Right ventricle myocardium superior (tissue), 1 donor: ENCODE measurements at places on chromosomes 1 and 21.

DNA sequence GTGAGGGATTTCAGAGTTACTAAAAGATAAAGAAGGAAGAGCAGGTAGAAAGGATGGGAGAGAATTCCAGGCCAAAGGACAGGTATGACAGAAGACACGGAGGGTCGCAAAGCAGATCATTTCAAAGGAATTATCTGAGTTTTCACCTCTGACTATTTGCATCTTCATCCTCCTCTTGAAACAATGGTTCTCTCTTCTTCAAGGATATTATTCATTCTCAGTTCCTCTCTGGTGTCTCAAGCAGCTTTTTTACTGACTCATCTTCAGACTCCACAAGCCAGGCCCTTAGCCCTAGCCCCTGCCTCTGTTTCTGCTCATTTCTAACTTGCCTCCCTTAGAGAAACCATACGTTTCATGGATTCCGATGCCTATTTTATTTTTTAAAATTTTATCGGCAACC lies 15.0 kb downstream of the DDX59 start:
- DNase-seq, result no peak

GRCh38 chr1:229161740-229162139 lies 109.2 kb upstream of the RAB4A start:
- DNase-seq, result no peak

GRCh38 chr1:938088-938683 lies 14.5 kb downstream of the SAMD11 start:
- DNase-seq, result no peak

- peak; percentile 35 for DNase-seq
Measured at GRCh38 chr1:5748286-5749225, 243.7 kb downstream of the NPHP4 start.

GRCh38 chr1:244458781-244459180 lies 2.3 kb upstream of the CATSPERE start:
- DNase-seq, result no peak

DNA sequence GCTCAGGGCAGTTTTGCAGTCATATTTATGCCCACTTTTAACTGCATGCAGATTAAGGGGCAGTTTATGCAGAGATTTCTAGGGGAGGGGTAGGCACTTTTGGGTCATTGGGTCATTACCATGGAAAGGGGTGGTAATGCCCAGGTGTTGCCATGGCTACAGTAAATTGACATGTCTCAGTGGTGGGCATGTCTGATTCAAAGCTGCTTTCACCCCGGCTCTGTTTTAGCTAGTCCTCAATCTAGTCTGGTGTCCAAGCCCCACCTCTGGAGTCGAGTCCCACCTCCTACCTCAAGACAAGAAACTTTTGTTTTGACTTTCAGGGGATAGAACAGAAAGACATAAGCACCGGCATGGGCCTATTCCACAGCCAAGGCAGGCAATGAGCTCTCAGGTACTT lies 8.9 kb upstream of the NEK2 start:
- DNase-seq, result no peak

DNA sequence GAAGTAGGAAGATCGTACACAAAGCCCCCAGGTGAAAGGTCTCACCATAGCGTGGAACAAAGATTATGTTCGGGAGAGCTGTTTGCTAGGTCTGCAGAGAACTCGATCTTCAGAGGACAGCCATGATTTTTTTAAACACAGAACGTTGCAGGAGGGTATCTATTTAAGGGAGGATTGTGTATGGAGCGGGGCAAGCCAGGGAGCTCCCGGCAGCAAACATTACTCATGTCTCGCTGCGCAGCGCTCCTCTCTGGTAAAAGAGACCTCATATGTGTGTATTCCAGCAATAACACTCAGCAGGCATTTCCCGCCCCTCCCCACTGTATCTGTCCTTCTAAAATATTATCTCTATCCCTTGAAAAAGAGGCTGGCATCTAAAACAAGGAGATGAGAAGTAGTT lies 2.7 kb downstream of the GLIS1 start:
- no peak for DNase-seq

GRCh38 chr1:114331936-114332335 lies 178.3 kb upstream of the SYT6 start:
- DNase-seq, result no peak

DNA sequence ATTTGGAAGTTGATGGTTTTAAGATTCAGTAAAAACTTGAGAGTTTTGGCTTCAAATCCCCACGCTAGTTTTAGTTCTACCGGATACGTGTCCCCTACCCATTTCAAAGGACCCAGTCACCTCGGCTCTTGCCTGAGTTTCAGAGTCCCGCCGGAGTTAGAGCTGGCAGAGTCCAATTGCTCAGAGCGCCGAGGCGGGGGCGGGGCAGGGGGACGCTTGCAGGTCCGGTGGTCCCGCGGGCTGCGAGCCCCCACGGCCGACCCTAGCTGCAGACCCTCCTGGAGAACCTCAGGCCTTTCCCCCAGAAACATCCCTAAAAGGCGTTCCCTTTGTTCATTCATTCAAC lies 765 bp upstream of the VPS45 start:
- DNase-seq, result peak; percentile 62

GRCh38 chr1:16903054-16903453 lies 7.3 kb downstream of the RNU1-2 start:
- DNase-seq, result no peak

- peak; percentile 52 for DNase-seq
Measured at GRCh38 chr21:26795866-26796329, 49.3 kb downstream of the ADAMTS1 start.

- no peak for DNase-seq
Measured at GRCh38 chr1:6961905-6962477, 176.7 kb downstream of the CAMTA1 start.

DNA sequence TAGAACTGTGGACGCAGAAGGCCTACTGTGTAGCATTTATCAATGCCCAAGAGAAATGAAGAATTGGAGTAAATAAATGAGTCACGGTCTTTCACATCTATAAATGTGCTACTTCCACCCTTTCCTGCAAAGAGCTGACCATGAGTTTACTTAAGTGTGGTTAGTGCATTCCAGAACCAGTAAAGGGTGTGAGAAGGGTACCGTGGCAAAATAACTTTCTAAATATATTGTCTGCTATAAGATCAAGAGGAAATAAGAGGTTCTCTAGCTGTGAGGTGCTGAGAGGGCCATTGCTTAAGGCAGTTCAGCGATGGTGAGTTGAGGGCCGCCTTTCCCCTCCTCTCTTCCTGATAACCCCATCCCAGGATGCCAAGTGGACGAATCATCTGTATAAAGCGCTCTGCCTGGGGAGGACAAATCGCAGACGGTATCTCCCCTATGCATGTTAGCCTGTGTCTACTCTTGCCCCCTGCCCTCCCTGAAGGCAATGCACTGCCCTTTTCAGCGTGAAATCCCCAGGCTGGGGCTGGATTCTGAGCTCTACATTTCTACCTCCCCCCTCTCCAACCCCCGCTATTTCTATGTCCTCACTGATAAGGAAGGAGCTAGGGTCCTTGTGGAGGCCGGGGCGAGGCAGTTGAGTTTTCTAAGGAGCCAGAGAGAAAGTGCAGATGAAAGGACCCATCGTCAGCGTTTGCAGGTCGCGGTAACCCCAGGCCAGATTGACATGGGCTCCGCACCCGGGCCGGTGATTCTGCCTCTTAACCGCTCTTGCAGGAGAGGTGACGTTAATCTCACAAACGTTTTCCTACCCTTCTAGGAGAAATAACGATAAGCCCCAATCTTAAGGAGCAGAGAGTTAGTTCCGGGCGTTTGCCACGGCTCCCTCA lies 1.5 kb upstream of the NCAM2 start:
- peak; percentile 33 for DNase-seq

DNA sequence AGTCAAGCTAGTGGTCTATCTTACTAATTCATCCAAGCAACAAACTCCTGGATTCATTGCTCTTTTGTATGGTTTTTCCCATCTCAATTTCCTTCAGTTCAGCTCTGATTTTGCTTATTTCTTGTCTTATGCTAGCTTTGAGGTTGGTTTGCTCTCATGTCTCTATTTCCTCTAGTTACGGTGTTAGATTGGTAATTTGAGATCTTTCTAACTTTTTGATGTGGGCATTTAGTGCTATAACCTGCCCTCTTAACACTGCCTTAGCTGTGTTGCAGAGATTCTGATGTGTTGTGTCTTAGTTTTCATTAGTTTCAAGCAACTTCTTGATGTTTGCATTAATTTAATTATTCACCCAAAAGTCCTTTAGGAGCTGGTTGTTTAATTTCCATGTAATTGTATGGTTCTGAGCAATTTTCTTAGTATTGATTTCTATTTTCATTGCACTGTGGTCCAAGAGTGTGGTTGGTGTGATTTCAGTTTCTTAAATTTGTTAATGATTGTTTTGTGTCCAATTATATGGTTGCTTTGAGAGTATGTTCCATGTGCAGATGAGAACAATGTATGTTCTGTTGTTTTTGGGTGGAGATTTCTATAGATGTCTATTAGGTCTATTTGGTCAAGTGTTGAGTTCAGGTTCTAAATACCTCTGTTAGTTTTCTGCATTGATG lies 154.6 kb downstream of the PLPPR5 start:
- DNase-seq, result no peak
